ENCODE measurements at places on chromosomes 12 and 14.

DNA sequence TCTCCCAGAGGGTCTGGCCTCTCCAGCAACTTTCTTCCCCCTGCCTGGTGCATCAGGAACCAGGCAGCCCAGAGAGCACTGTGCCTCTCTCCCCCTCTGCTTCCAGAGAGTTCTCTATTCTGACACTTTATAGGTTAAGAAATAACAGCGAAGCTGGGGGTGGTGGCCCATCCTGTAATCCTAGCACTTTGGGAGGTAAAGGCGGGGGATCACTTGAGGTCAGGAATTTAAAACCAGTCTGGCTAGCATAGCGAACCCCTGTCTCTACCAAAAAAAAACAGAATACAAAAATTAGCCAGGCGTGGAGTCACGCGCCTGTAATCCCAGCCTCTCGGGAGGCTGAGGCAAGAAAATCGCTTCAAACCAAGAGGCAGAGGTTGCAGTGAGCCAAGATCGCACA is 58.3 kb downstream of the ESRRB start:
- no peak for DNase-seq

DNA sequence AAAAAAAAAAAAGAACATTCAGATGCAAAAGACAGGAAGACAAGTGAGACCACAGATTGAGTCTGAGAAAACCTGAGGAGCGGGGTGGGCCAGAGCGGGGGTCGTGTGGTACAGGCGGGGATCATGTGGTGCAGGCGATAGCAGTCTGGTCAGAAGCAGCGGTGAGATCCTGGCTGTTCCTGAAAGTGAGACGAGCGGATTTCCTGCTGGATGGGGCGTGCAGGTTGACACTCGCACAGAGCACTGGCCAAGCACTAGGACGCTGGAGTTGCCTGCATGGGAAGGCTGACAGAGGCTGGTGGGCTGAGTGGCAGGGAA is 35.7 kb downstream of the CDC42BPB start:
- no peak for DNase-seq

- no peak for DNase-seq
These were observed 81.1 kb downstream of the ZFP36L1 start for GRCh38 chr14:68711561-68712309.

- no peak for DNase-seq
These were observed 66.2 kb downstream of the PTPRB start for GRCh38 chr12:70571029-70571428.

- DNase-seq, result peak; percentile 26
These were observed 20.8 kb downstream of the SH2B3 start for GRCh38 chr12:111426344-111427185.

GRCh38 chr12:97556302-97556779 is 93.7 kb downstream of the RMST start:
- DNase-seq, result peak; percentile 28

DNA sequence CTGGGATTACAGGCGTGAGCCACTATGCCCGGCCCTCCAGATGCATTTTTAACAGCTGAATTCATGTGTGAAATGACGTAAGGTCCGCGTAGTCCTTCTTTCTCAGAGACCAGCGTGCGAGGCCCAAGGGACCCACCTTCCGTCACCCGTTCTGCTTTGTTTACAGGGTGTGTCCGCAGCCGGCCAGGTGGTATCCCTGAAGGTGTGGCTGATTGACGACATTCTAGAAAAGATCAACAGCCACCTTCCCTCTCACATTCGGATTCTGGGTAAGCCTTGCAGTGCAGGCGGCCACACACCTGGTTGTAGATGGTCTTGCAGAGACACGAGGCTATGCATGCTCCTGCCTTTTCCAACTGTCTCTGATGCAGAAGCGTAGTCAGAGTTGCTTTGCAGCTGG is 9.9 kb downstream of the PUS1 start:
- DNase-seq, result no peak

GRCh38 chr12:108312693-108313189 is 26.4 kb downstream of the CMKLR1 start:
- peak; percentile 76 for DNase-seq

DNA sequence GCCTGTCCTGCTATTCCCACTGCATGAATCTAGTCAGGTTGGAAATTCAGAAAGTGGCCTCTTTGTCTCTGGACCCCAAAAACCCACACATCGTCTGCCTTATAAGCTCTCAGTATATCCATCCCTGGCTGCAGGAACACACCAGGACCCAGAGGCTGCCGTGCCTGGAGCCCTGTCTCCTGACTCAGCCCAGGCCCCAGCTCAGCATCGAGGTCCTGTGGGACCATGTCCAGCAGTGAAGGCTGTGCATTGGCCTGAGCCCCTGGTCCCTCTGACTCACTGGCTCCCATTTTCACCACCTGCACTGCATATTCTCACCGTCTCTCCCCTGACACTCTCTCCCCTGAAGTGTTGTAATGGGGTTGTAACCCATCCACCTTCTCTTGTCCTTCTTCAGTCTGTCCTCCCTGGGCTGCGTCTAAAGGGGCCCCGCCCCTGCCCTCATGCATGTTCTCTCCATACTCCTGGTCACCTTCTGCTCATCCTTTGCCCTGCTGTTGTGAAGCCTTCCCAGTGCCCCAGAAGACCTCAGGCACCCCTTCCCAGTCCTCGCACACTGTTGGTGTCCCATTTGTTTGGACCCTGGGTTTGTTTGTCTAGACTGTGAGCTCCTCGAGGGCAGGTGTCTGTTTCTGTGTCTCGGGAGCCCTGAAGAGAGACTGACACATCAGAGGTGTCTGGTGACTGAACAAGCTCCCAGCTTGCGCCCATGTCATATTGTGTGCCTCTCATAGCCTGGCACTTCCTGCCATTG is 43.8 kb downstream of the EVL start:
- DNase-seq, result peak; percentile 9

DNA sequence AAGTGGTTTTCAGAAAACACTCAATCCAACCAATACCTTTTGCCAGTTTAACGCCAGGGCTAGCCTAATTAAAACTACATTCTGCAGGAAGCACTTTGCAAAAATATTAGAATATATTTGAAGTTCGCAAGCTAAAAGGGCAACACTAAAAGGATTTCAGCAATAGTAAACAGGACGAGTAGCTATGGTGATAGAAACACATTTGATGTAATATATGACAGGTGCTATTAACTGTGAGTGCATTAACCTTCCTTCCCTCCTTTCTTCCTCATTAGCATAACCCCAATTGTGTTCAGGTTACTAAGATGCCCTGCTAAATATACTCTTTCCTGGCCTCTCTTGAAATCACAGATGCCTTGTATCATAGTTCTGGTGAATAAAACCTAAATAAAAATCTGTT is 85.6 kb upstream of the TMCC3 start:
- DNase-seq, result no peak

DNA sequence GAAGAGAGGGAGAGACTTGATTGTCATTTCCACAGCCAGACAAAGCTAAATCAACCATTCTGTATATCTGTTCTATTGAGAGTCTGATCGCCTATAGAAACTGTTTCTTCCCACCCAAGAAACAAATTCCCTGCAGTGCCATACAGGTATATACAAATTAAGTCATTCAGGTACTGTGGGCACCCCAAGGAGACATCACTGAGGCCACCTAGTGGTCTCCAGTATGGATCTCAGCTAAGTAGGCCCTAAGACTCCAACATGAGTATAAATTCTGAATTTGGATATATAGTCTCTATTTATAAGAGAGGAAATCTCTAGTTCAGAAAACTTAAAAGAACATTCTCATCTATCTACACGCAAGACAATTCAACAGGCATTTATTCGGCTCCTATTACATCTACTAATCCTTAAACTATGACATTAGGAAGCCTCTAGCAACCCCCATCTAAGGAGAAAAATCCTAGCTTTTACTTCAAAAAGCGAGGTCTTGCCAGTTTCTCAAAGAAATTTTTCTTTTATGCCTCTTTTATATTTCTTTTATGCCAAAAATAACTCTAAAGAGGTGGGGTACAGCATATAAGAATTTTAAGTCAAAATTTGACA is 62.6 kb downstream of the DCAF5 start:
- DNase-seq, result peak; percentile 67
